GM04503 (cell line): ENCODE measurements at places on chromosomes 16 and 17.

- DNase-seq, result no peak
Observed at GRCh38 chr17:81302861-81303333, 7.8 kb upstream of the SLC38A10 start.

GRCh38 chr17:49753959-49754391, 10.0 kb downstream of the FAM117A start:
- DNase-seq, result no peak

DNA sequence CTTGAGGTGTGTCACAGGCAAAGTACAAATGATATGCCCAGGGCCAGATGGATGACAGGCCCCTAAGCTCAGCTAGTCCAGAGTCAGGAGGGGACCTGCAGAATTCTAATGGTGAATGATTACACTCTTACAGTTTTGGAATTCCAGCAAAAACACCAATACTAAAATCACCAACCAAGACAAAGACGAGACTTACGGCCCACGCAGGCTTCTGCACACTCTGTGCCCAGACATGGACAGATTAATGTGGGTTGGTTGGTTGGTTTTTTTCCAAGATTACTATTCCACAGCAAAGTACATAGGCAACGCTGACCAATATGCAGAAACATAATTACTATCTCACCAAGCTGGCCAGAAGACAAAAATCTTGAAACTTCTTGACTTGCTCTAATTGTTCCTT, 9.7 kb downstream of the ADCY9 start:
- DNase-seq, result no peak

GRCh38 chr16:1054660-1055556, 17.6 kb upstream of the SSTR5 start:
- DNase-seq, result no peak

GRCh38 chr17:57892146-57892819, 42.4 kb upstream of the MRPS23 start:
- DNase-seq, result peak; percentile 67

GRCh38 chr17:31738067-31738466, 121.0 kb downstream of the COPRS start:
- no peak for DNase-seq

GRCh38 chr17:31318298-31318801, 3.1 kb downstream of the EVI2A start:
- no peak for DNase-seq

DNA sequence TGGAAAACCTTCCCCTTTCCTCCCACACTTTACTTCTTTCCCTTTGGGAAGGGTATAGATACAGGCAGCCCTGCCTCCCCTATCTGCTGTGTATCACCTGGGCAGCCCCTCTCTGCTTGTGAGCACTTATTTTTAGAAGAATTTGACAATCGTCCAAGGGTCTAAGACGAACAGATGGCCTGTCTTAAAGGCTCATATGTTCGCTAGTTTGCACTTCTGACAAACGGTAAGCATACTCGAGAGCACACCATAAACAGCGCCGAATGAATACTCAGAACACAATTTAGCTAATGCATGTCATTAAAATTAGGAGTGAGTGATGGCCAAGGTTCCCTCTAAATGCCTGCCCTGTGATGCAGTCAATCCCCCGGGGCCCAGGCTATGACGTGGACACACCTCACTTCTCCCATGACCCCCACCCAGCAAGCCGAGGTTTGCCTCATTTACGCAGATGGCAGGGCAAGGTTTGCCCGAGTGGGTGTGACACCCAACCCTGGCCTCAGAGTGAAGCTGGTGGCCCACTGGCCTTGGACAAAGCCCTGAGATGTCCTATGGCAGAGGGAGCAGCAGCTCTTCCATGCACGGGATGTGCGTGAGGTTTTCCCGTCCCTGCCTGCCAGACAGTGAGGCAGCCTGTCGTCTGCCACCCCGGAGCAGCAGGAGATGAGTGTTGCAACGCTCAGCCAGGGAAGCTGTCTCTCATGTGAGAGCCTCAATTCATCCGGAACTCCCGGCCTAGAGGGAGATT, 125.2 kb downstream of the C16orf78 start:
- DNase-seq, result no peak

- peak; percentile 78 for DNase-seq
Observed at GRCh38 chr16:11133344-11133943, 122.6 kb downstream of the SOCS1 start.

DNA sequence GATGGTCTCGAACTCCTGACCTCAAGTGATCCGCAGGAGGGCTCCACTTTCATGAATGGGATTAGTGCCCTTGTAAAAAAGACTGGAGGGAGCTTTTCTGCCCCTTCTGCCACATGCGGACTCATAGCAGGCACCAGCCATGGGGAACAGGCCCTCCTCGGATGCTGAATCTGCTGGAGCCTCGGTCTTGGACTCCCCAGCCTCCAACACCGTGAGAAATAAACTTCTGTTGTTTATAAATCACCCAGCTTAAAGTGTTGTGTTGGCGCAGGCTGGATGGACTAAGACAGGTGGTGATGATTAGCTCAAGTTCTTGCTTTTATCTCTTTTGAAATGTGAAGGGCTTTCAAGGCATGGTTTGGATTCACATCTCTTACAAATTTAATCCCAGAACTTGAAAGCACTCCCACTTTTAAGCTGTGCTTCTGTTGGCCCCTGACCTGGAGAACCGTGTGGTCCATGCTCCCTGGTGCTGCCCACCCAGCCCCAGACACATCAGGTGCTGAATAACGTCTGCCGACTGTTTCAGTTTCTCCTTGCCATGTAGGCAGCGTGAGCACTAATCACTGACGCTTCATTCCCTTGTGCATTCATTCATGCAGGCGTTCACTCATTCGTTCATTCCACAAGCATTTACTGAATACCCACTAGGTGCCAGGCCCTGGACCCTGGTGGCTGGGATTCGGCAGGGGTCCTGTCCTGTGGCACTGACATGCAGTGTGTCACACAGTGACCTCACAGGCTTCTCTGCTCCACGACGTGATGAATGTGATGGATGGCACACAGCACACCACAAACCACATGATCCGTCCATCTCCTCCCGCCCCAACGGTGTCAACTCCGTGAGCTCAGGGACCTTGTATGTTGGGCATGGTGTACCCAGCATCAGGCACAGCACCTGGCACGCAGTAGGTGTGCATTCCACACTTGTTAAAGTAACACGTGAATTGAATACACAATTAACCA, 8.9 kb downstream of the CIBAR2 start:
- no peak for DNase-seq

GRCh38 chr17:61208301-61209105, 191.1 kb upstream of the TBX2 start:
- no peak for DNase-seq

DNA sequence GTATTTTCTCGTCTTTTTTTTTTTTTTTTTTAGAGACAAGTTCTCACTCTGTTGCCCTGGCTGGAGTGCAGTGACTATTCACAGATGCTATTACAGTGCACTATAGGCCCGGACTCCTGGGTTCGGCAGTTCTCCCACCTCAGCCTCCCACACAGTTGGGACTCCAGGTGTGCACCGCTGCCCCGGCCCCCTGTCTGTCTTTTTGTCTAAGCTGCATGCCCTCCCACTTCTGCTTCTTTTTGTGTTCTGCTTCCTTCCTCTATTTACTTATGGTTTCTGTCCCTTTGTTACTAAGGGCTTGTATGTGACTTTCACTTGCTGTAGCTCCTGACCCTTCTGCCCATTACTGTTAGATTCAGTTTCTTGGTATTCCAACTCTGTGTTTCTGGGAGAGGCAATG, 20.5 kb downstream of the SLC7A6 start:
- no peak for DNase-seq

GRCh38 chr16:17138801-17139200, 332.0 kb downstream of the XYLT1 start:
- no peak for DNase-seq

DNA sequence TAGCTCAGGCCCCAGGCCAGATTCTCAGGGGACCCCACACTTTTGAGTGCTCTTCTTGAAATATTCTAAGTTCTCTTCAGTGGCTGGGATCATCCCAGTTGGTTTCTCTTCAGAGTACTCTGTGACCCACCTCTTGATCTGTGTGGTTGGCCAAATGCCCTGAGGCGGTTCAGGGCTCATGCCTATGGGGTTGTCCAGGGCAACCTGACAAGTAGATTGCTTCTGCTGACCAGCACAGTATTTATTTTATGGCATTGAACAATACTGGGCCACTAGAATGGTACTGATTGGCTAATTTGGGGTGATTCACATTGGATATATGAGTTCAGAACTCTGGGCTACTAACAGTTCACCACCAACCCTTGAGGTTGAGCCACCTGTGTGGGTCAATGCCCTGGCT, 7.4 kb upstream of the GOSR2 start:
- no peak for DNase-seq

- no peak for DNase-seq
Observed at GRCh38 chr17:74529243-74529642, 2.0 kb downstream of the CD300LB start.

GRCh38 chr17:45910667-45911066, 16.3 kb downstream of the MAPT start:
- no peak for DNase-seq

DNA sequence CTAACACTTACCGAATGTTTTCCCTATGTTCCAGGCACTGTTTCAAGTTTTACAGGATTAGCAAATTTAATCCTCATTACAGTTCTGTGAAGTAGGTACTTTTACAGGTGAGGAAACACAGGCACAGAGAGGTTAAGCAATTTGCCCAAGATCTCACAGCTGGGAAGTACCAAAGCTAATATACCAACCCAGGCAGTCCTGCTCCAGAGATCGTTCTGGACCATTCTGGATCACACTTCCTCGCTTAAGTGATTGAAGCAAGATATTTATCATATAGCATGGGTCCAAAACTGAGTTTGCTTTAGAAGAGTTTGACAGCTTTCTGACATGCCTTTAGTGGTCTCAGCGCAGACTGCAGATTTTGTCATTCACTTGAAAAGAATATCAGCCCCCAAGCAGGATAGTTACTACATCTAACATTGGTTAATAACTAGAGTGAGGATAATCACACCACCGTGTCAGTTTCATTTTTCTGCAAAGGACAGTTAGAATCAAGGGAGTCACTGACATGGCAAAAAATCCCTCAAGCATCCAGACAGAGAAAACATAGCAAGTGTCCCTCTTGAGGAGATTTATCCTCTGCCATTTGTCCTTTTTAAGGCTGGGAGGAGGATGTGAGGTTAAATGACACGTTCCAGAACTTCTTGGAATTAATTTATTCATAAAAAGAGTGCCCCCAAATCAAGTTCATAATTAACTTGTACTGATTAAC, 5.1 kb downstream of the HS3ST3B1 start:
- DNase-seq, result no peak

DNA sequence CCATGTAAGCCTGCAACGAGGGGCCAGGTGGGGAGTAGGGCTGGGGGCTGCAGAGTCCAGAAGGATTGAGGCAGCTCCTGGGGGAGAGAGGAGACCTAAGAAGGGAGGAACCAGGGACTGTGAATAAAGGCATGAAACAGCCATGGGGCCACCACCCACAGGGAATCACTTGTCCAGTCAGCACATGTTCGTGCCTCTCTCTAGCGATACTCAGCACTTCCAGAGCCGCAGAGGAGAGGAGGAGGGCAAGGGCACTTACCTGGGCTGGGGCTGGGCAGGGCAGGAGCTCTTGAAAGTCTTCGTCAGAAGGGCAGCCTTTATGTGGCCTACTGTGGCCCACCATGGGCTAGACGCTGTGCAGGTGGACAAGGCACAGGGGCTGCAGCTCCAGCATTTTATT, 24.2 kb downstream of the CACNA1G start:
- DNase-seq, result no peak

DNA sequence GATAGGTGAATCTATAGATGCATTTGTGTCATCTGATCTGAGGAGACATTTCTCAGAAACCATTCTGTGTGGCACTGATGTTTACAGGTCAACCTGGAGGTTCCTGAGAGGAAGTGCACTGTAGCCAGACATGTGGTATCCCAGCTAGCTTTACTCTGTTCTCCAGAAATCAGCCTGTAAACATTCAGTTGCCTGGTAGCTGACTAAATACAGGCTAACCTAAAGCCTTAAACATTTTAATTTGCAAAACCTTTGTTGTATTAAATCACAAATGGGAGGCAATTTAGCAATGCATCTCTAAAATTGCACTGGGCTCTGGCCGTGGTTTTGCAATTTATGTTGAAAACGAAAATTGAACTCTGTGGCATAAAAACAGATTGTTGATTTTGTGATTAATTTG, 207.6 kb downstream of the FTO start:
- no peak for DNase-seq

DNA sequence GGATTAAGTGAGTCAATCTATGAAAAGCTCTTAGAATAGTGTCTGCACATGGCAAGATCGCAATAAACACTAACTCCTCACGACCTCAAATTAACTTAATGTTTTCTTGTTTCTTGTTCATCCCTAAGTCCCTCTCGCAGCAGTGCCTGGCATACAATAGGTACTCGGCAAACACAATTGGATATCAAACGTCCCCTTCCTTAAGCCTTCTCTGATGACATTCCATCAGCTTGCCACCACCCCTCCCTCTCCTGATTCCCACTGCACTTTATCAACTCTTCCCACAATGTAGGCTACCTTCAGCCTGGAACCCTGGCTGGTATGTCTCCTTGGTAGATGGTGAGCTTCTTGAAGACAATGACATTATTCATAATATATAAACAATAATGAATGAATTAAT, 33.3 kb downstream of the CCDC42 start:
- no peak for DNase-seq

DNA sequence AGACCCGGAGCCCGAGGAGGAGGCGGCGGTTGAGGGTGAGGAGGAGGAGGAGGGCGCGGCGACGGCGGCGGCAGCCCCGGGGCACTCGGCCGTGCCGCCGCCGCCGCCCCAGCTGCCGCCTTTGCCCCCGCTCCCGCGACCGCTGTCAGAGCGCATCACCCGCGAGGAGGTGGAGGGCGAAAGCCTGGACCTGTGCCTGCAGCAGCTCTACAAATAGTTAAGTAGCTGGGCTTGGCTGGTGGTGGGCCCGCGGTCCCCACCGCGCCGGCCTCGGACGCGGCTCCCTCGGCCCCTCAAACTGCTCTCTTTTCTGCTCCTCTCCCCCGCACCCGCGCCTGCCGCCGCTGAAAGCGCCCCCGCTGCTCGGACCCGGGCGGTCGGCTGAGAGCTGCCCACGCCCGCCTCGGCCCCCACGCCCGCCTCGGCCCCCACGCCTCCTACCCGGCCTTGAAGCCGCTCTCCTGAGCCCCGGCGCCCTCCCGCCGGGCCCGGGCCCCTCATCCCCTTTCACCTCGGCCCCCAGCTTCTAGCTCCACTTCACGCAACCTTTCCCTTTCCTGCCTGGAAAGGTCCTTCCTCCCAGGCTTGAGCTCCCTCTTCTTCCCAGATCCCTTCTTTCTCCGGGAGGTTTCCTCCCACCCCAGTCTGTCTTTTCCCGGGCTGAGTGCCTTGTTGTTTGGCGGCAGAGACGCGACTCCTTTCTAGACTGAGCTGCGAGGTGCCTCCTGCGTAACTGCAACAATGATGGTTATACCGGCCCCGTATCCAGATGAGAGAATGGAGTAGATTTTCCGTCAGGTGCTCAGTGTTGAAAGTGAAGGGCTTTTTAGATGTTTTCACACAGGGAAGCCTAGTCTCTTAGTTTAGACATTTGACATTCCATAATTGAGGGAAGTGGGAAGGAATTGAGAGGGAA, 850 bp downstream of the PPM1E start:
- DNase-seq, result no peak

- DNase-seq, result no peak
Observed at GRCh38 chr17:16504984-16505383, 13.0 kb upstream of the LRRC75A start.

GRCh38 chr16:76835779-76836300, 355.1 kb upstream of the MON1B start:
- no peak for DNase-seq
